ENCODE measurements at places on chromosomes 4 and X. TPM values are rescaled to one million over a fixed set of nuclear protein-coding genes. Genes with fewer than 3 reads are reported as not detected.

Gene GLRB
- not detected for polyA plus RNA-seq

DNA sequence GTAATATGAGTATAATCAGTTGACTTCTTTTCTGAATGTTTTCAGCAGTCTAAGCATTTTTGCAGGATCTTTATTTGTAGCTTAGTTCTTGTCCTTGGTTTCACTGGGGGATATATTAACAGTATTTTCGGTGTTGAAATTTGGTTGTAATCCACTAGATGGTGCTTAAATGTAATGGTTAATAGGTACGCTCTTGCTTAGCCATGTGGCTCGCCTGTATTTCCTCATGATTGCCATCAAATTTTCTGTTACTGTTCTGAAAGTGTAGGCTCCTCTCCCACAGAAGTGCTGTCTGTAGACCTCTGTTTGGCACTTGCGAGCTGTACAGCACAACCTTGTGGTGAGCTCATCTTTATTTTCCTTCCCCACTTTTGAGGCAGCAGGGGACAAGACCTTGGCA is 3.9 kb upstream of the FAAH2 start:
- no peaks in the 10 kb centered on the region for H3K36me3 ChIP-seq
- H3K4me3 ChIP-seq, result no peak overlapping the region
- no peak overlapping the region for H3K27ac ChIP-seq
- no peaks in the 10 kb centered on the region for H3K27me3 ChIP-seq
- no peaks in the 10 kb centered on the region for H3K4me1 ChIP-seq

GRCh38 chr4:10803713-10804343 is 119.3 kb upstream of the CLNK start:
- no peaks in the 10 kb centered on the region for H3K27me3 ChIP-seq
- H3K27ac ChIP-seq, result no peak overlapping the region
- H3K4me3 ChIP-seq, result no peak overlapping the region
- no peaks in the 10 kb centered on the region for H3K36me3 ChIP-seq
- DNase-seq, result no peak

- no peaks in the 10 kb centered on the region for H3K27me3 ChIP-seq
- H3K4me3 ChIP-seq, result no peak overlapping the region
- no peaks in the 10 kb centered on the region for H3K4me1 ChIP-seq
- no peak for DNase-seq
- H3K27ac ChIP-seq, result no peak overlapping the region
These were observed 121.1 kb downstream of the REPS2 start for GRCh38 chrX:17067534-17067933.

DNA sequence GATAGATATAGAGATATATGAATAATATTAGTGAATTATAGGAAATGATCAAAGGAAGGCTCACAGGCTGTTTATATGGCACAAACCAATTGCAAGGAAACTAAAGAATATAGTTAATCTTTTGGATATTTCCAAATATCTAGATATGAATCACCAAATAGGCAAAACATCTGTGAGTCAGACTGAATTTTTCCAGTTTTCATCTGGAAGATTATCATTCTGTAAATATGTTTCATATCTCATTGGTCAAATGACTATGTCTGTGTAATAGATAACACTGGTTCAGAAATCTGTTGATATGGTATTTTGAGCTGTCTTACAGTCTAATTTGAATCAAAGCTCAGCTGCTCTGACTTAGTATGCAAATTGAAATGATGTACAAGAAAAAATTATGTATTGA is 303.6 kb downstream of the FAM133A start:
- H3K27ac ChIP-seq, result no peak overlapping the region
- no peak for DNase-seq
- no peaks in the 10 kb centered on the region for H3K27me3 ChIP-seq
- no peaks in the 10 kb centered on the region for H3K4me1 ChIP-seq

Gene GABRG1
- polyA plus RNA-seq, result not detected

- no peaks in the 10 kb centered on the region for H3K27me3 ChIP-seq
- H3K27ac ChIP-seq, result no peak overlapping the region
- peaks cover 4% of the 10 kb centered on the region for H3K36me3 ChIP-seq
- peaks cover 28% of the 10 kb centered on the region for H3K4me1 ChIP-seq
- H3K4me3 ChIP-seq, result no peak overlapping the region
These were observed 7.1 kb downstream of the SLC49A3 start for GRCh38 chr4:681736-682451.

Measured in CD14-positive monocyte (primary cell).